ENCODE measurements at places on chromosomes 2 and 18.

DNA sequence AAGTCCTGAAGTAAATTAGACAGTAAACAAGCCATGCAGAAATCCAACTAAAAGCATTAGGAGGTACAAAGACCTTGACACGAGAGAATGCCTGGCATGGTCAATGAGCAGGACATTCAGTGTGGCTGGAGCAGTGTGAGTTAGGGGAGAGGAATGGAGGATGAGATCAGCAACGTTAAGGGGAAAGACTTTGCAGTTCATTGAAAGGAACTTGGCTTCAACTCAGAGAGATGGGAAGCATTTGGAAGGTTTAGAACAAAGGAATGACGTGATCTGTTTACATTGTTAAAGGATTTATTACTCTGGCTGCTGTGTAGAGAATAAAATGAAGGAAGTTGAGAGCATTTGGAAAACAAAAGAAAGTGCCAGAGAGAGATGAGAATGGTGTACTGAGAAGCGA, 621.3 kb downstream of the XIRP2 start:
- DNase-seq = peak; percentile 13

- DNase-seq = no peak
Measured at GRCh38 chr2:226977775-226978190, 141.9 kb downstream of the RHBDD1 start.

DNA sequence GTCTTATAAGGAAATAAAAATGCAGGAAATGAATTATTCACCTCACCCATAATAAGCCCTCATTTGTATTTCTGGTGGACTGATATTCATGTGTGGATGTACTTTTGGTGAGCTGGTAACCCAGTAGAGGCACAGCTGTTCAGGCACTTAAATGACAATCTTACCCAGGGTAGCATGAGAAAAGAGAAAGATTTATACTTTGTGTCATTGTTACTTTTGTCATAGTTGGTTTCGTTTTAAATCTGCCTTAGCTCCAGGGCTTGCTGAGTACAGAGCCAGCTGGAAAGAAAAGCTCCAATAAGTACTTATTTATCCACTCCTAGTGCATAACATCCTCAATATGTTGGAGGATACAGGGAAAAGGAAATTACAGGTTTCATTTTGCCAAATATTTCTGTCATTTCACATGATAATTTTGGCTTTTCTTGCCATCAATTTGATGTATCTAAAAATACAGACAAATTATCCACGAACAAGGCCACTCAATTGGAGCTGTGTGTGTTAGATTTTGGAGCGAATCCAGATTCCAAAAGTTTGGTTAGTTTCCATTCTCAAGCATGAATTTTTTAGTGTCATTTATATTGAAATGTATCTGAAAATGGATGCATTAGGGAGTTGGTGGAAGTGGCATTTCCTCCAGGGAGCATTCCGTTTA, 1276.1 kb upstream of the FAM98A start:
- DNase-seq = no peak

GRCh38 chr18:8947566-8947965, 154.9 kb upstream of the NDUFV2 start:
- DNase-seq = no peak

GRCh38 chr2:126792186-126792585, 106.5 kb upstream of the TEX51 start:
- DNase-seq = no peak

DNA sequence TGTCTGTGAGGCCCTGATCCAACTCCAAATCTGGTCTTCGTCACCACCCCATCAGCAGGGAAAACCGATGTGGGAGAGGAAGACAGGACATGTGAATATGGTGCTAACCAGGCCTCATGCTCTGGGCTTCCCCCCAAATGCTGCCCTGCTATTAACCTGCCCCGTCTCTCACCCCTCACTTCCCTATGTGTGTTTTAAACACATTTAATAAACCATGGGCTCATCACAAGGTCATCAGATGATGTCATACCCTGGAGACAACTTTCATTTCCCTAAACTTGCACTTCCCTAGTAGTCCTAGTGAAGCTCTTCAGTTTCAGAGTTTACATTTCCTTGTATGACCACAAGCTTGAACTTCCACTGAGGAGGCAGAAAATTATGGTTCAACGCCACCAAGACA, 49.9 kb downstream of the CD8B2 start:
- DNase-seq = no peak

GRCh38 chr2:109417701-109418335, 195.9 kb downstream of the SEPTIN10 start:
- no peak for DNase-seq

- no peak for DNase-seq
Measured at GRCh38 chr2:217946051-217946450, 56.7 kb downstream of the TNS1 start.

GRCh38 chr2:179250095-179250494, 14.5 kb downstream of the SESTD1 start:
- DNase-seq = no peak

GRCh38 chr2:171804456-171804855, 89.6 kb downstream of the SLC25A12 start:
- no peak for DNase-seq
